AG09309 (cell line): ENCODE measurements at places on chromosomes 2 and 18.

GRCh38 chr18:23872701-23873550 lies 141.6 kb upstream of the TTC39C start:
- no peak for DNase-seq

GRCh38 chr2:9998916-9999654 lies 44.3 kb upstream of the KLF11 start:
- DNase-seq, result no peak

GRCh38 chr2:229910832-229911412 lies 10.9 kb downstream of the TRIP12 start:
- DNase-seq, result no peak

DNA sequence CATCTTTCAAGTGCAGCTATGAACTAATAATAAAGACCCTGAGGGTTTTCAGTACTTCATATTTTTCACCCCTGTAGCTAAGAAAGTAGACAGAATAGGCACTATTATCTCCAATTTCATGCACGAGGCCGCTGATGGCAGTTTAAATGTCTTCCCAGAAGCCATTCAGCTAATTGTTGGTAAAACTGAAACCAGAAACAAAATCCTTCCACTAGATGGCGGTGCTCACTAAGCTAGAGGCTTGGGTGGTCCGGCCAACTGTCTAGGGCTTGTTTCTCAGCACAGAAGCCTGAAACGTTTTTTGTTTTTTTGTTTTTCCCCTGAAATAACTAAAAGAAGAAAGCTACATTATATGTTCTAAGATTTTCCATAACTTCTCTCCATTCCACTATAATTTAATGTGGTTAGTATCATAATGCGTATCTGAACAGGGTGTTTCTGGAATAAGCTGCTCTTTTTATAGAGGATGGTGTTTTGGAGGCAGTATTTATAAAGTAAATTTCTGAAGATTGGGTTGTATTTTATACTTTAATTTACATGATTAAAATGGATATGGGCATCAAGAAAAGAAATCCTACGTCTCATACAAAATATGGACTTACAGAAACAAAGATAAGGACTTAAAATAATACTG lies 159.4 kb downstream of the PIK3C3 start:
- peak; percentile 46 for DNase-seq

GRCh38 chr18:14974576-14974975 lies 226.6 kb downstream of the ANKRD30B start:
- DNase-seq, result no peak

GRCh38 chr18:35581546-35581897 lies at the start of gene GALNT1:
GALNT1 (plus strand) TSS chr18:35581740; CDS start chr18:35654663, 72,923 bp downstream.
- no peak for DNase-seq

DNA sequence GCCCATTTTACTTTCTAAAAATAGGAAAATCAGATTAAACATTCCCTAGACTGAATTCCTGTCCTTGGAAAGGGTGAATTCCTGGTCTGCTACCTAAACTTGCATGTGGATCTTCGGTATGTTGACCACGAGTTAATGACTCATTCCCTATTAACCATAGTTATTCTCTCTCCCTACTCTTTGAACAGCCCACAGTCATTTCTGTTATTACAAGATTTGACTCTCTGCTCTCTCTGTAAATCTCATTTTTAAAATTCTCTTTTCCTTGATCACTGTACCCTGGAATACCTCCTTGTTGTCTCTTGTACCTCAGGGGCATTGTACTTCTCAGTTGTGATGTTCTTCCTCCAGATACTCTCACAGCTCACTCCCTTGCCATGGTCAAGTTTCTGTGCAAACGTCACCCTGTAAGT lies 92.0 kb upstream of the GULP1 start:
- DNase-seq, result peak; percentile 67

DNA sequence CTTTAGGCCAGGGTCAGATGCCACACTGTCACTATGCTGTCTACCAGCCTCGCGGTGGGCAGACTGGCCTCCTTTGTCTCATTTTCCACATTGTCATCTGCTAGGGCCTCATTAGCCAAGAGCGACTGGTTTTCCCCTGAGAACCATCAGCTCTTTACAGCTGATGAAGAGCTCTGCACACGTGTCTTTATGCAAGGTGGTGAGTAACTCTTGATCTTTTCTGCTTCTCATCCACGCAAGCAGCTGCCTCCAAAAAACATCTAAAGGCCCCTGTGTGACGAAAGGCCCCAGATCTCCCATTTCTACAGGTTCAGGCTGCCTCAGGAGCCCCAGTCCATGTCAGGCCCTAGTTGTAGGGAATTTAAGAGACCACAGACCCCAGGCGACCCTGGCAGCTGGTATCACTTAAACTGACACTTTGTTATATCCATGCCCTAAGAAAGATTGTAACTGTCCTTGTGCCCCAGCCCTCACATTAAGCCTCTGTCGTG lies 52.9 kb downstream of the DPYSL5 start:
- no peak for DNase-seq

GRCh38 chr2:149877913-149878312 lies 290.3 kb upstream of the MMADHC start:
- DNase-seq, result no peak

GRCh38 chr18:48110797-48111196 lies 180.3 kb upstream of the SMAD2 start:
- no peak for DNase-seq

DNA sequence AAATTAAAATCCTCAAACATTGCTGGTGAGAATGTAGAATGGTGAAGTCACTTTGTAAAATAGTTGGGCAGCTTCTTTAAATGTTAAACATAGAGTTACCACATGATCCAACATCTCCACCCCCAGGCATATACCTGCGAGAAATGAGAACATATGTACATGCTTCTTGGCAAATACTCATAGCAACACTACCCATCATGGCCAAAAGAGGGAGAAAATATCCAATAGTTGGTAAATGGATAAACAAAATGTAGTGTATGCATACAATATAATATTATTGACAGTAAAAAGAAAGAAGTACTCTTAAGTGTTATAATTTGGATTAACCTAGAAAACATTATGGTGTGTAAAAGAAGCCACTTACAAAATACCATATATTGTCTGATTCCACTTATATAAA lies 185.9 kb downstream of the CDH7 start:
- DNase-seq, result no peak

GRCh38 chr2:49241501-49241900 lies 87.2 kb upstream of the FSHR start:
- no peak for DNase-seq

DNA sequence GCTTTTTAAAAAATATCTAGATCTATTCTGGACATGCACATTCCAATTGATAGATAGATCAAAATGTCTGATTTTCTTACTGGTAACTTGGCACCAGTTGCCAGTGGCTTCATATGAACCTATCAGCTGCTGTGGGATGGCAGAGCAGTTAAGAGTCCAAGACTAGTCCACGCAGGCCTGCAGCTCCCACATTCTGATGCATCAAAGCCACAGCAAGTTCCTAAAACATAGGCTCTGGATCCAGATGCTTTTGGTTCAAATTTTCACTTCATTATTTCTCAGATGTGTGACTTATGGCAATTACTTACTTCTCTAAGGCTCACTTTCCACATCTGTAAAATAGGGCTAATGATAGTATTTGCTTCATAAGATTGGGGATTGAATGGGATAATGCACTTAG lies 48.0 kb upstream of the CYP1B1 start:
- DNase-seq, result no peak

- no peak for DNase-seq
Observed at GRCh38 chr2:104871972-104872865, 18.3 kb downstream of the POU3F3 start.
